ENCODE measurements at places on chromosomes 1 and 21.

DNA sequence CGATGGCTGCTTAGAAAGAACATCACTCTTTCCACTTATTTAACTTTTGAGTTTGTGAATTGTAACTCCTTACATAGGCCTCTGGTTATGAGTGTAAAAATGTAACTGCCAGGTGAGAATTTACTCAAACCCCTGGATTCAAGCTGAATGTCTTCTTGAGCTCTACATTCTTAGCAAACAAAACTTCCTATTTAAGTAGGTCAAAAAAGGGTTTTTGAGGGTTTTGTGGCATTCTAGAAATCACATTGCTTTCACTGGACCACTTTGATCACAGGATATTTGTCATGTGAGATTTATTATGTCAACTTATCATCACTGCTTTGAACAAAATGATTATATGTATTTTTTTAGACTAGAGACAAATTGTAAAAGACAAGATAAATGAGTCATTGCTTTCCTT is 5.7 kb downstream of the IL23R start:
- no peak for DNase-seq

GRCh38 chr21:31107871-31108270 is 69.6 kb upstream of the KRTAP19-8 start:
- DNase-seq: no peak

DNA sequence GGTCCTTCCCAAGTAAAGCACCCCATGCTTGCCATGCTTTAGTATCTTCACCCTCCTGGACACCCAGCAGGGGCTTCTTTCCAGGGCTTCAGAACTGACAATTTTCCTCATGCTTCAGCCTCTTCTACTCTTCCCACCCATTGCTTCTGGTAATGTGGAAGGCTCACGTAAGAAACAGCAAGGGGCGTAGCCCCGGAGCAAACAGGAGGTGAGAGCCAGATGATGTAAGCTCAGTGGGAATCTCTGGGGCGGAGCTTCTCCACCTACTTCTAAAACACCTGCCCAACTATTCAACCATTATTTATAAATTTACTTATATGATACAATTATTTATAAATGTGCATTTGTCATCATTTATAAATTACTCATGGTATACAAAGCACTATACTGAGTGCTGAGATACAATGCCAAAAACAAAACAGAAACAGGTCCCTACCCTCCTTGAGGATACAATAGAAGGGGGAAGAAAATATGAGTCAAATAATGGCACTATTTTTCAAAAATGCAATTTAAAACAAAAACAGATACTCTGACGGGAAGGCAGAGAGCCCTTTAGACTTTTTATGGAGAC is 140.1 kb upstream of the CAMK1G start:
- no peak for DNase-seq

DNA sequence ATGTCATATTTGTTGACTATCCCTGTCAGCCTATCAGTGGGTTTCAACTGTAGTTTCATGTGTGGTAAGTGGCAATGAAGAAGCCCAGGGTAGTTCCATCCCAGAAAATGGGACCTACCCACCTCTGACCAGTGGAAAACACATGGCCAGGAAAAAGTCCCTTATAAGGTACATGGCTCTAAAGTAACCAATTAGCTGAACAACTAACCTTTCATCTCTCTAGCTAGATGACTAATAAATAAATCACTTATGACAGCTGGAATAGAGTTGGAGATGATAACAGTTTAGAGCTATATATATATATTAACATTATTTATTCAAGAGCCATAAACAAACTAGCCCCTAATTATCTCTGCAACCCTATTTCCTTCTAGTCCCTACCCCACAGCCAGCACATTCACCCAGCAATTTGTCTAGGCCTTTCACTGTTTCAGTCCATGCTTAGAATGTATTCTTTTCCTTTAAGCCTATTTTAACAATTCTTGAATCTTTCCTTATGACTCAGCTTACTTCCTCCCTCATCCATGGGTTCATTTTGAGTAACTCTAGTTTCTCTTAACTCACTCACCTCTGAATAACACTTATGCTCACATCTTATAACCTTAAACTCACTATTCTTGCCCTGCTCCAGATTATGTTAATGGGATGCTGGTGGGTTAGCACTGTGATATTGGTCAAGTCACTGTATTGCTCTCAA is 83.7 kb downstream of the TNFSF18 start:
- DNase-seq: no peak

- DNase-seq: no peak
Observed at GRCh38 chr1:189658381-189658780, 819.3 kb downstream of the BRINP3 start.

Data from smooth muscle cell of the brain vasculature (primary cell).